HS-27A (cell line): ENCODE measurements at places on chromosomes 16 and 17.

DNA sequence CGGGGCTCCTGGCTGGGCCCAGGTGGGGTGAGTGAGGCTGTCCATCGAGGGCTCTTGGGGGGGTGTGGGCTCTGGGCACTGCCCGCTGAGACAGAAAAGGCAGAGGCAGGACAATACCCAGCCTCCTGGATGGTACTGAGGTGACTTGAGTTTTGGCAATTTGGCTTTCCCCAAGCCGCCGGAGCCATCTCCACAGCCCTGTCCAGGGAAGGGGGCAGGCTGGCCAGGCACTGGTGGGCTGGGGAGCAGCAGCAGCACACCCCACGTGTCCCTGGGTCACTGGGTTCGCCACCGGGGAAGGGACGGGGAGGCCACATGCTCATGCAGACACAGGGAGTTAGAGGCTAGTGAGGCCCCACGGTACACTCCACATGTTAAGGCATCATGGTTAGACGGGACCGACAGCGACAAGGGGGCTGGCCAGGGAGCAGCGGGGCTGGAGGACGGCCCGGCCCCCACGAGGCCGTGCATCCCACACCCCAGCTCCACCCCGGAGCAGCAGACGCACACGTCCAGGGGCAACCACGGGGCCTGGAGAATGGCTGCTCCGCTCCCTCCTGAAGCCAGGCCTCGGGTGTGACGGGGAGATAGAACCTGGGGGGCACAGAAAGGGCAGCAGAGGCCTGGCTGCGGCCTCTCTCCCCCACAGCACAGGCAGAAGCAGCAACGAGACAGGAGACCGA, 3.0 kb downstream of the ARHGDIA start:
- no peak for DNase-seq

DNA sequence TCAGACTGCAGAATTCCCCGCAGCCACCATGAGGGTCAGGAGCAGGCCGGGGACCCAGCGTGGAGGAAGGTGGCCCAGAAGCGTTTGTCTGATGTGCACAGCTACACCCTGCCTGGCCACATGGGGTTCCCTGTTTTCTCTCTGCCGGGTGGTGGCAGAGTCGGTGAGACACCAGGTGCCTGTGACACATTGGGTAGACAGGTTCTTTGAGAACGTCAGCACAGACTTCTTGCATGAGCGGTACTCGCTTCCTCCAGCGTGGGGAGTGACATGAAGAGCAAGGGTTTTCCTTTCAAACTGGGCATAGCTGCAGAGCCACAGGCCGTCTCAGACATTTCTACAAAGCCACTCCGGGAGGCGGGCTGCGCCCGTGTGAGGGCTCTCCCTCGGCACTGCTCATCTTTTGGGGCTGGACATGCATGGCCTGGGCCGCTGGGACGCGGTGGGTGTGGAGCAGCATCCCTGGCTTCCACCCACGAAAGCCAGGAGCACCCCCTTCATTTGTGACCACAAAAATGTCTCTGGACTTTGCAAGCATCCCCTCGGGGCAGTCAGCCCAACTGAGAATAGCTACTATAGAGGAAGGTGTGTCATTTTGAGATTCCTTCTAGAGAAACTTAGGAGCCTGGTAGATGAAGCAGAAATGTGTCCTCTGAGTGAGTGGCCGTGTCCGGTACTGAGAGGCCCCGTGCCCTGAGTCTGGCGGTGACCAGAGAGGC, 26.0 kb downstream of the NME3 start:
- peak; percentile 29 for DNase-seq

GRCh38 chr17:45241328-45242028, 19.8 kb downstream of the FMNL1 start:
- no peak for DNase-seq

DNA sequence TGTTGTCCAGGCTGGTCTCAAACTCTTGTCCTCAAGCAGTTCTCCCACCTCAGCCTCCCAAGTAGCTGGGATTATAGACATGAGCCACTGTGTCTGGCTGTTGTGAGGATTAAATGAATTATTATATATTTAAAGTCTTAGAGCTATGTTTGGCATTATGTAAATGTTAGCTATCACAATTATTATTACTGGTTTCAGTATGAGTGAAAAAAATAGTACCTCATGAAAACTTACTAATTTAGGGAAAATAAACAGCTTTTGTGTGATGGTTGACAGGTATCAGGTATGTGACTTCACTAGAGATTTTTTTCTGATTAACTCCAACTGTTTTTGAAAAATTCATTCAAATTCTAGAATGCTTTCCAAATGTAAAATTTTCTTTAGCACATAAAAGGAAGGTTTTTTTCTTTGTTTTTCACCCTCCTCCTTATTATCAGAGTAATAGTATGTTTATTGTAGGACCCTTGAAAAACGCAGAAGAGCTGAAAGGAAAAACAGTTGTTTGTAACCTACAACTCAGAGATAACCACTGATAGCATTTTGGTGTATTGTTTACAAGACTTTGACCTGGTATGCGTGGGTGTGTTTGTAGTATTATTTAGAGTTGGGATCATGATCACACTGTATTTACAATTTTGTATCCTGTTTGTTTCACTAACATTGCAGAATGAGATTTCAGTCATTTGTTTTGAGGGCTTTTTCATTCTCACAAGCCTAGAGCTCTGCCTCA, 13.2 kb downstream of the NLK start:
- DNase-seq, result no peak

DNA sequence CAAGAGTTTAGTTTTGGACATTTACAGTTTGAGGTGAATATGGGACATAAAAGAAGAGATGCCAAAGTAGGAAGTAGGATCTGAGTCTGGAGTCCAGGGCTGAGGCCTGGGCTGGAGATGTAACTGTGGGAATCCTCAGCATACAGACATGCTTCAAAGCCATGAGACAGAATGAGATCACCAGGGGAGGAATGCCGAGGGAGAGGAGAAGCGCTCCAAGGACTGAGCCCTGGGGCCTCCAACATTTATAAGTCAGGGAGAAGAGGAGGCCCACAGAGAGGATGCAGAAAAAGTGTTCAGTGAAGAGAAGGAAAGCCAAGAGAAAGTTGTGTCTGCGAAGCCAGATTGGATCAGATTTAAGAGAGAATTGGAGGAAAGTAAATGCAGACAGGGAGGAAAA, 277.5 kb upstream of the MYOCD start:
- DNase-seq, result no peak

DNA sequence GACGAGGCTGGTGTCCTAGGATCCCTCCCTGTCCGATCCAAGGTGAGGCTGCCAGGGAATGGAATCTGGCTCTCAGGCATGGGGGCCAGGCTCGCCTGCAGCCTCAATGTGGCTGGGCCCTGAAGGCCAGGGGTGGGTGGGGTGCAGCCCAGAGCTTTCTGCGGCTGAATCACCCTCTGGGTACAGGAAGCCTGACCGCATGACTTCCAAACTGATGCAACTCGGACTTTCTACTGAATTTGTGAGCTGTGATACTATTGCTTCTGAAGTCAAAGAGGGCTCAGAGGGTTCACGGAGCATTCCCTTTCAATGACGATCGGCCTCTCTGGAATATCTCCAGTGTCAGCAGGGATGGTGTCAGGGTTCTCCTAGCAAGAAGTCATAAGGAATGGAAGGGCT, 123.7 kb downstream of the METRNL start:
- peak; percentile 91 for DNase-seq

- DNase-seq, result no peak
Observed at GRCh38 chr16:71923941-71924690, 28.8 kb downstream of the IST1 start.

DNA sequence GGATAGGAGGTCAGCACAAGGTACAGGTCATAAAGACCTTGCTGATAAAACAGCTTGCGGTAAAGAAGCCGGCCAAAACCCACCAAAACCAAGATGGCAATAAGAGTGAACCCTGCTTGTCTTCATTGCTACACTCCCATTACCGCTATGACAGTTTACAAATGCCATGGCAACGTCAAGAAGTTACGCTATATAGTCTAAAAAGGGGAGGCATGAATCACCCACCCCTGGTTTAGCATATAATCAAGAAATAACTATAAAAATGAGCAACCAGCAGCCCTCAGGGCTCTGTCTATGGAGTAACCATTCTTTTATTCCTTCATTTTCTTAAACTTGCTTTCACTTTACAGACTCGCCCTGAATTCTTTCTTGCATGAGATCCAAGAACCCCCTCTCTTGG, 1.0 kb upstream of the HSBP1 start:
- no peak for DNase-seq

- DNase-seq, result no peak
Observed at GRCh38 chr17:4540687-4541327, 14.4 kb downstream of the MYBBP1A start.

DNA sequence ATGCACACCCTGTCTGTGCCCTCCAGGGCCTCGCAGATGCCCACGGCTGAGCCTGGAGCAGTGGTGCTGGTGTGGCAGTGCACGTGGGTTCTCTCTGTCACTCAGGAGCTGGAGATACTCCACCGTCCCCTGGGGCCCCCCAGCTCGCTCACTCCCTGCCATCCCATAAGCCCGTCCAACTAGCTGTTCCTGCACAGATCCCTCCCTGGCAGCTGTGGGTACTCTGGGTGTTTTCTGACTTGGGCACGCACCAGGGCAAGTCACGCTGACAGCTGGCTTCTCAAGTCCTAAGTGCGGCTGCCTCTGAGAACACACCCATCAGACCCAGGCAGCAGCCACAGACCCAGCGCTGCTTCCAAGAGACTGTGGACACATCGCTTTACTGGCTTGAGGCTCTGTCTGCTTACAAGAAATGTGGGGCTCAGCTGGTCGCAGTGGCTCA, 25.4 kb upstream of the ITGB4 start:
- DNase-seq, result no peak

GRCh38 chr16:69798466-69798865, 36.3 kb downstream of the WWP2 start:
- no peak for DNase-seq

DNA sequence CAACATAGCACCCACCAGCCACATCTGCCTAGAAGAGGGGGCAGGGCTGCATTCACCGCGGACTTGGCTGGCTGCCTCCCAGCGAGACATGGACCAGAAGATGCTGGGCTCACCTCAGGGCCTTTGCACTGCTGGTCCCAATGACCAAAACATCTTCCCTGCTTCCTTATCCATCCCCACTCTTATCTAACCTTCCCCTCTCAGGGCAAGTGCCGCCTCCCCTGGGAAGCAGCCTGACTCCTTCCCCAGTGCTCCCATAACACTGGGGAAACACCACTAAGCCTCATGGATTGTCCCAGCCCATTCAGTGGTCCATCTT, 5.7 kb downstream of the TMC6 start:
- DNase-seq, result no peak

DNA sequence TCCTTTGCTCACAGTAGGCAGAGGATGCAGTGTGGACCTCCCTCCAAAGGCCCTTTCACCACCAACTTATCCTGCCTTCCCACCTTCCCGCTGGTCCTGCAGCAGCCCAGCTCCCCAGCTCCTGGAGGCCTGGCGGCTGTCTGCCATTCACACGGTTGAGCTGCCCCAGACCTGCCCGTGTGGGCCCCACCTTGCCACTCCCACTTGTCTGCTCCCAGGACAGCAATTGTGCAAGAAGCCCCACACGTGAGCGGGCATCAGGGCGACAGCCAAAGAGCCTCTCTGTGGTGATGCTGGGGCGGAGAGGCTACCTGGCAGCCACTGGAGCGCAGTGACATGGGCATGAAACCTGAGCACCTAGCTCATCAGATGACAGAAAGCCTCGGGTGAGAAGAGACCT, 248.6 kb upstream of the MAF start:
- no peak for DNase-seq

DNA sequence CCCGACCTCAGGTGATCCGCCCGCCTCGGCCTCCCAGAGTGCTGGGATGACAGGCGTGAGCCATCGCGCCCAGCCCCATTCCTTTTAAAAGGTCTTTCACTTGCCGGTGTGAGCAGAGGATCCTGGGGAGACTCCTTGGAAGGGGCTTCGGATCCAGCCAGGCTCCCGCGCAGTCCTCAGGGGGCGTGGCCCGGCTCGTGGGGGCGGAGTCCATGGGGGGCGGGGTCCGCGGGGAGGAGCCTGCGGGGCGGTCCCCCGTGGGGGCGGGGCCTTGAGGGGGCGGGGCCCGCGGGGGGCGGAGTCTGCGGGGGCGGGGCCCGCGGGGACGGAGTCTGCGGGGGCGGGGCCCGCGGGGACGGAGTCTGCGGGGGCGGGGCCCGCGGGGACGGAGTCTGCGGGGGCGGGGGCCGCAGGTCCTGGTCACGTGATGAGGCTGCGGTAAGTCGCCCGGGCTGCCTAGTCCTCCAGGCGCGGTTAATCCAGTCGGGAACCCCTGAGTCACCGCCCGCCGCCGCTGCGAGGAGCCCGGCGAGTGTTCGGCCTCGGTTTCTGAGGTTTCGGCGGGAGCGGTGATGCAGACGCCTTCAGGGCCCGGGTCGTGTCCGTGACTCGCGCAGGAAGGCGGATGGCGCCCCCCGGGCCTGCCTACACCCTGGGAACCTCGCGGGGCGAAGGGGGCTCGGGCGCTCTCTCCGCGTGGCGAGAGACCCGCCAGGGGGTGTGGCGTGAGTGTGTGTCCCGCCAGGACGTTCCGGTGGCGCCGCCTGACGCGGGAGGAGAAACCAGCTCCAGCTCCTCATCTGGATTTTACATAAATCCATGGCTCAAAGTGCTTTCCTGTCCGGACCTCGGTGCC, 23.6 kb upstream of the ABR start:
- DNase-seq, result no peak

DNA sequence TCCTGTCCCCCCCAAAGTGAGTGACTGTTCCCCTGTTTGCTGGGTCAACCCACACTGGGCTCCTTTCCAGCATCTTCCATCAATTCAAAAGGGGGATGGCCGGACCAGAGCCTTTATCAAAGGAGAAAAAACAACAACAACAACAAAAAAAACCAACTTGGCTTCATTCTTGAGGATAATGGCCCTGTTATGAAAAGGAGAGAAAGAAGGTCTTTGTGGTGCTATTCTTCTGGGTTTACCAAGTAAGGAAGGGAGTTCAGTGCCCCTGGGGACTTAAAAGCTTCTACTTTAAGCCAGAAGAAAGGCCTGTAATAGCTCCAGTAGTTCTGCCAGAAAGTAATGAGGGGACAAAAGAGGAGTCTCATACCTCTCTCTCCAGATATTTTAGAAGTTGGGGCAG, 71.5 kb downstream of the RGS9 start:
- DNase-seq, result no peak

DNA sequence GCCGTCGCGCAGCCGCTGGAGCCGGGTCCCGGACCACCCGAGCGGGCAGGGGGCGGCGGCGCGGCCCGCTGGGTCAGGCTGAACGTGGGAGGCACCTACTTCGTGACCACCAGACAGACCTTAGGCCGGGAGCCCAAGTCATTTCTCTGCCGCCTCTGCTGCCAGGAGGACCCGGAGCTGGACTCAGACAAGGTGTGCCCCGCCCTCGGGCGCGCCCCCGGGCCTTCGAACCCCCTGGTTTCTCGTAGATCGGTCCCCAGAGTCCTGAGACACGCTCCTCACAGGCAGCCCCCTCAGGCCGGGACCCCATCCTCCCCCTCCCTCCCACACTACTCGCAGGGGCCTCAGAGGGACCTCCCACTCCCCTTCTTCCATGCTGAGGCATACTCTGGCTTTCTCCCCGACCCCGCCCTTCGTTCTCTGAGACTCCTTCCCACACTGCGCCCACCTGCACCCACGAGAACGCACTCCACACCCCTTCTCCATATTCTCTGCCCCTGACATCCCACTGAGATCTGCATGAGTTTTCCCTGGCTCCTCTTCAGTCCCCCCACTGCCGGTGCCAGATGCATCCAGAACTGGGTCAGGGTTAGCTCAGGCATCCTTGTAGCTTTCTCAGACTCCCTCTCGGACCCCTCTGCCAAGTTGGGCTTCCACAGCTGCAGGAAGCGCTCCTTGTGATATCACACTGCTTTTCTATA, 523 bp downstream of the KCTD2 start:
- no peak for DNase-seq
